GM13976 (cell line): ENCODE measurements at places on chromosomes 2 and 18.
A peak's percentile ranks its signal among the peaks of the same experiment; 100 is the strongest.

- no peak for DNase-seq
These were observed 414.3 kb downstream of the MEIS1 start for GRCh38 chr2:66849153-66849755.

DNA sequence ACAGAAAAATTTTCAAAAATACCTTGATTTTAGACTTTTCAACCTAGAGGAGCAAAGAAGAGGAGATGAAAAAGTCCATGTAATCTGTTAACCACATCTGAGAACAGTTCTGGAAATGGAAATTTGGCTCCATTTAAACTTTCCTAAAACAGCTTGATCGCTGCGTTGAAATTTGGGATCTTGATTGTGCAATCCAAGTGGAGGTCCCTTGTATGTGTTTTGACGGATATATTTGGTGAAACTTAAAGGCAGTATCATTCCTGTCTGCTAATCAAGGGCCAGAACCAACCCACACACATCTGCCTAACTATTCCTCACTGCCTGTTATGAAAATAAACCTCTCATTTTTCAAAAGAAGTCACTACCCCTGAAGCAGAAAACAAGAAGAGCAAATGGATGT, 46.6 kb downstream of the SPATS2L start:
- no peak for DNase-seq

DNA sequence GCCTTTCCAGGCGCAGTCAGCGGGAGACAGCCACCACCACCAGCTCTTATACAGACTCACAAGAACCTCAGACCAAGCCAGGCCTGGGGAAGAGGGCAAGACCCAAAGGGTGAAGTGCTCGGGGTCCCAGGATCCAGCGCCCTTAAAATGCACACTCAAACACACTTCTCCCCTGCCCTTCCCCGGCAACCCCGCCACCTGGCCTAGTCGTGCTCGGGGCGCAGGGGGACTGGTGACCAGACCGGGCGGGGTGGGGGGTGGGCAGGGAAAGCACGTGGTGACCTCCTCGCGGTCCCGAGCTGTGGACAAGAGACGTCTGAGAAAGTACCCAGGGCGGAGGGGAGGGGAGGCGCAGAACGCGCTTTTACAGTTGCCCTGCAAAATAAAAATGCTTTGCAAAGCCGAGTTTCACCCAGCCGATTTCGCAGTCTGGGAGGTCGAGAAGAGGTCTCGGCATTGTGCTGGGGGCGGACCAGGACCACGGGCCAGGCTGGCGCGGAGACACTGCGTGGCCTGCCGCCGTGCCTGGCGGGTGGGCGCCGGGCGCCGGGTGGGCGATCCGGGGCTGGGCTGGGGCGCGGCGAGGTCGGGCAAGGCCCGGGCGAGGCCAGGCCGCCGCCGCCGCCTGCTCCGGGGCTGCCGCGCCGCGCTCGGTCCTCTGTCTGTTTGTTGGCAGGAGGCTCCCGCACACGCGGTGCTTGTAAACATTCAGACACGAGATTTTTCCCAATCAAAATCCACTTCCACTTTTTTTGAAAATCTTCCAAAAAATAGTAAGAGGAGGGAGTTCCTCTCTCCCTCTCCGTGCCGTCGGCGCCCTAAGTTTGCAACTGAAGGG, 2.0 kb downstream of the BCL11A start:
- no peak for DNase-seq

- no peak for DNase-seq
These were observed 100.0 kb upstream of the HDAC4 start for GRCh38 chr2:239500574-239501550.

DNA sequence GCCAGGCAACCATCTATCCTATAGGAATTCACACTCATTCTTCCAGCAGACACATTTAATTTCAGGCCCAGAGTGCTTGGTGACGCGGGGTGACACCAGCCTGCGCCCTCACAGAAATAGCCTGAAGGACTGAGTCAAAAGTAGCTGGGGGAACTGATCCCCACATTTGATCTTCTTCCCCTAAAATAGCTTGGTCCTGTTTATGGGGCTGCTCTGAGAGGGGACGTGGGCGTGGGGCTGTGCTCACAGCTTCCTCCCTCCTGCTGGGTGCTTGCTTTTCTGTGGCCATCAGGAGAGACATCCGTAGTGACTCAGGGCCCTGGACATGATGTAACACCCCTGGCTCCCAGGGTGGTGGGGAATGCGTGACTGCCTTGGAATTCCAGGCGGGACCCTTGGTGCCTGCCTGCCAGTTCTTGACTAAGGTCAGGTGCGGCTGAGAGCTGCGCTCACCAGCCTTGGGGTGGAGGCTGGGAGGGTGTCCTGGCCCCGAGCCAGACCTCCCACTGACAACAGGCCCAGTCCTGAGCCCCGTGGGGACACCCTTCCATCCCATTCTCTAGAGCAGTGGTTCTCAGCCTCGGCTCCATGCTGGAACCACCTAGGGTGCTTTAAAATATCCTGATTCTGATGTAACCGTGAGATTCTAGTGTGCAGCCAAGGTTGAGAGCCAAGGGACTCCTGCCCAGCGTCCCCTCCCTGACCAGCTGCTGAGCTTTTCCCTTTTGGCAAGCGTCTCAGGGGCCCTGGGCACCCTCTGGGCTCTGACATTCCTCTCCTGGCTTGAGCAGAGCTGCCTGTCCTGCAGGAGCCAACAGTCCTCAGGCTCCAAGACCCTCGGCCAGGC, 47.4 kb upstream of the SMAD7 start:
- DNase-seq, result peak; percentile 68

DNA sequence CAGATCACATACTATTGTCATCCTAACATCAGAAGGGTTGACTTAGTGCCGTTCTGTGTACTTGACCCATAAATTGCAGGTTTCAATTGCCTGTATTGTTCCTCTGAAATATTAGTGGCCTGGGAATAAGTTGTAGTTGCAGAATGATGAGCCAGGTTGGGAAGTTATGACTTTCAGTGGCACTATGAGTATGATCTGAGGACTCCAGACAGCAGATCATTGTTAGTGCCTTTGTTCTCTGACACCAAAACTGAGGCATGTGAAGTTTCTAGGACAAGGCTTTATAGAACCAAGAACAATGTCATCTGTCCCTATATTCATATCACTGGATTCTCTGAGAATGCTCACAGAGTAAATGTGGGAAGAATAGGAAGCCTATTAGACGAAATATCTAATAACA, 403.7 kb downstream of the STK39 start:
- DNase-seq, result no peak

- DNase-seq, result no peak
These were observed 11.5 kb downstream of the DNMT3A start for GRCh38 chr2:25330273-25330672.

GRCh38 chr2:45220227-45220626, 211.0 kb upstream of the SIX2 start:
- DNase-seq, result no peak
